Cortex of kidney (tissue), 1 donor: ENCODE measurements at places on chromosomes 7 and 10.

DNA sequence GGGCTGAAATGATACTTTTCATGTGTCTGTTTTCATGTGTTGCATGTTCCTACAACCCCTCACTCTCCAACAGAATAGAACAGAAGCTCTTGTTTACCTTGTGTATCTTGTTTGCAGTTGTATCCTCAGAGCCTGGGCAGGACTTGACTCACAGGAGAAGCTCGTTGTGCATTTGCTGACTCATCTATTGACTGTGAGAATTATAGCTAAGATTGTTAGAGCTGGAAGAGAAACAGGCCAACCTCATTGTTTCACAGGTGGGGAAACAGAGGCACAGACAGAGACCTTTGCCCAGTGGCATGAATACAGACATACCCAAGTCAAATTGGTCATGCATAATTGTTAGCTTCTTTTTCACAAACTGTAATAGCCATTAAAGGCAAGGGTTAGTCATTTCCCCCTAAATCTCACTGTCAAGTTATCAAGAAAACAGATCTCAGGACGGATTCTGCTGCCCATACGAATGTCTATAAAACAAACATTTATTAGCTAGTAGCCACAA is 4.6 kb upstream of the TSPAN15 start:
- DNase-seq = no peak

- DNase-seq = no peak
Measured at GRCh38 chr10:59678884-59679301, 30.8 kb downstream of the SLC16A9 start.

- no peak for DNase-seq
Measured at GRCh38 chr10:77872151-77872946, 54.2 kb downstream of the DLG5 start.

DNA sequence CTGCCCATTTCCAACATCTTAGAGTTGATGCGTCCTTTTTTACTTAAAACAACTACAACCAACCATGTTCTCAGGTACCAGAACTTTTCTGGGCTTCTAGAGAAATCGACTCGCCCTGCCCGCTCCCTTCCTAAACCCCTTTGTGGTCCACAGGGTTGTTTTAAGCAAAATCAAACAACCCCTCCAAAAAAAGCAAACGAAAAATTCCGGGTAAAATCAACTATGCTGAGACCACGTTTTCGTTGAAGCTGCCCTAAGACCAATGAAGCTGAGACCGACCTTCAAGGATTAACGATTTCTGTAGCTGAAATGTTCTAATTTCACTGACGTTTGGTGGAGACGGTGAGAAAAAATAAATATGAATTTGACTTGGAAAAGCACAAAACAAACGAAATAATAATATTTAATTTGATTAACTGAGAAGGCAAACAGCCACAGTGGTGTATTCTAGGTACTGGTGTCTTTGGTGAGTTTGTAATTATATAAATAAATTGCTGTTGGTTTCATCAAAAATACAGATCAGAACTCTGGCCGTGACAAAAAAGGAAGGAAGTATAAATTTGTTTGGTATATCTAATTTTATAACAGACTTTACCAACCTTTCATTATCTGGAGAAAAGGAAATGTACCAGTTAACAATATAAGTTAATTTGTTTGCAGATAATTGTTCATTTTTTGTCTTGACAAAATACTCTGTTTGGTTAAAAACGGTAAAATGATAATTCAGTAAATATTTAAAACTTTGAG is 4.7 kb upstream of the IGF2BP3 start:
- no peak for DNase-seq

GRCh38 chr10:101941871-101942270 is 98.3 kb upstream of the KCNIP2 start:
- DNase-seq = no peak

DNA sequence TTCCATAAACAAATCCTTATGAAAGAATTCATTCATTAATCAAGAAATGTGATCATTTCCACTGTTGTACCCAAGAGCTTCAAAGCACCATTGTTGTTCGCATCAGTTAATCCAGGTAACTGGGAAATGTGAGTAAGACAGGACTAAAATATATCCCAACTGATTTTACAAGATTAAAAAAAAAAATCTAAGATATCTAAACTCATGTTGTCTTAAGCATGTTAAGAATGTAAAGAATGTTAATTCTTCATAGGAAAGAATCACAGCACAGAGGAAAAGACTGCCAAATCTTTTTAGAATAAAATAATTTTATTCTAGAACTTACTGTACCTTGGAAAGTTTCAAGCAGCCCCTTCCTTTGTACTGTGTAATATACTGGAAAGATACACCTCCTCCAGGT is 16.4 kb downstream of the FZD1 start:
- no peak for DNase-seq

DNA sequence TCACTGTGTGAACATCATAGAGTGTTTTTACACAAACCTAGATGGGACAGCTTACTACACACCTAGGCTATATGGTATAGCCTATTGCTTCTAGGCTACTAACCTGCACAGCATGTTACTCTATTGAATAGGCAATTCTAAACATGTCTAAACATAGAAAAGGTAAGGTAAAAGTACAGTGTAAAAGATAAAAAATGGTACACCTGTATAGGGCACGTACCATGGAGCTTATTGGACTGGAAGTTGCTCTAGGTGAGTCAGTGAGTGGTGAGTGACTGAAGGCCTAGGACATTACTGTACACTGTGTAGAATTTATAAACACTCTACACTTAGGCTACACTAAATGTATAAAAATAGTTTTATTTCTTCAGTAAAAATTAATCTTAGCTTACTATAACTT is 182.0 kb upstream of the THSD7A start:
- DNase-seq = no peak

GRCh38 chr10:47364911-47365310 is 16.7 kb downstream of the RBP3 start:
- DNase-seq = no peak

- no peak for DNase-seq
Measured at GRCh38 chr7:155715111-155715805, 70.8 kb downstream of the RBM33 start.

- DNase-seq = no peak
Measured at GRCh38 chr7:47537716-47538675, 43.9 kb downstream of the TNS3 start.

GRCh38 chr7:81297317-81297716 is 378.5 kb upstream of the SEMA3C start:
- DNase-seq = no peak

DNA sequence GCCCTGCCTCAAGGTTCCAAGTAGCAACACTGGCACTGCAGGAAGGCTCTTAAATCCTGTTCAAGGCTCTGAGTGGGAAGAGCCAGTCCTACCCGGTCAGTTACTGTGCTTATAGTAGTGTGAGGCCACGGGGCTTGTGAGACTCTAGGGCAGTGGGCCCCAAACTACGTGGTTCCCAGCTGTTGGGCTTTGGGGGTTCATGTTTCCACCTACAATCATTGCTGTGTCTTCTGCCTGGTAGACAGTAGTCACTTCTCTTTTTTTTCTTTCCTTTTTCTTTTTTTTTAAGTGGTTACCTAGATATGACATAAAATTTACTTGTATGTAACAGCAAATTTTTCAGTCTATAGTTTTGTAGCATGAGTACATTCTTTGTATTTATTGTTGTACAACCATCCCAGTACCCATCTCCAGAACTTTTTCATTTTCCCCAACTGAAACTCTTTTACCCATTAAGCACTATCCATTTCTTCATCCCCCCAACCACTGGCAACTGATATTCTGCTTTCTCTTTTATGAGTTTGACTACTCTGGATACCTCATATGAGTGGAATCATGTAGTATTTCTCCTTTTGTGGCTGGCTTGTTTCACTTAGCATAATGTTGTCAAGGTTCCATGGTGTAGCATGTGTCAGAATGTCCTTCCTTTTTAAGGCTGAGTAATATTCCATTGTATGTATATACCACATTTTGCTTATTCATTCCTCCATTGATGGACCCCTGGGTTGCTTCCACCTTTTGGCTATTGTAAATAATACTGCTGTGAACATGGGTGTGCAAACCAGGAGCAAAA is 7.7 kb downstream of the UBTD1 start:
- DNase-seq = no peak

DNA sequence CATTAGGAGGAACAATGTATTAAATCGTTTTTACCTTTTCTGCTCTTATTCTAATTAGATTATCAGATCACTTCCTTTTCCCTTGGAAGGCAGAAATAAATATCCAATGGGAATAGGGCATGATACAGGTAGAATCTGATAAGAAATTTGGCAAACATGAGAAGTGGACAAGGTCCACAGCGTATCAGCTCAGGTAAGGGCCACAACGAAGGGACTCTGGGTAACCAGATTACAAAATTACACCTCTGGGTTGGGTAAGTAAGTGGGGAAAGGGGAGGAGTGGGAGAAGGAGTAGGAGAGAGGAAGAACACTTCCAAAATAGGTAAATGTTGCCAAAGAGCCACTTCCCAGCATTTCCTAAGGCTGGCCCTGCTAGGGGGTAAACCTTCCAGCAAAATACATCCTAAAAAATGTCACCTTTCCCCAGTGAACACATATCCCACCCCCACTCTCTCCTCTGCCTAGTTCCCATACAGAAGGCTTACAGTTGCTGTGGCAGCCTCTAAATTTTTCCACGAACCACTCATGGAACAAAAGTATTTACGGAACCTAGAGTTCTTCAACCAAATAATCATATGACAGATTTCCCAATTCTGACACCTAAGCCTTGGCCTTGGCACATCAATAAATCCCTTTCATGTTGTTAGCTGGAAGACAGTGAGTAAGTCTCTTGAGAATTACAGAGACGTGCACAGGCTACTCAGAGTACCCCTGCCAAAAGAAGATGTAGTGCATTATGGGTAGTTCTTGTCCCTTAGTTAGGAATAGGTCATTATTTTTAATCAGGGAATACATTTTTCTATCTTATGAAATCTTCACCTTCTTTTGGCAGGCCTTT is 51.5 kb upstream of the DLX6 start:
- DNase-seq = no peak

- DNase-seq = no peak
Measured at GRCh38 chr7:134293002-134293740, 23.6 kb downstream of the SLC35B4 start.

DNA sequence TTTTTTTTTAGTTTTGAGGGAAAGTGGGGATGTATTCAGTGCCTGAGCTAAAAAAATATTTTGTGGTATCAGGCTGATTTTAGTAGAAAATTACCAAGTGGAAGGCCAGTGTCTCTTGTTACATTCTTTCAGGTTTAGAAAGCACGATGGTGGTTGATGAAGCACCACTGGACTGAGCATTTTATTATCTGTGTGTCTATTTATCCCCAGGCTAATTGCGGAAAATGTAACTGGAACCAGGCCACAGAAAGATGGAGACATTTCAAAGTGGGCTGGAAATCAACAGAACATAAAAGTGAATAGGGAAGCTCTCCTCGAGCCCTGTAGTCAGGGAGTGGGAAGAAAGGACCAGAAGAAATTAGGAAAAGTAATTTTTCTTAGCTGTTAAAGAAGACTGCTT is 261.0 kb downstream of the STK31 start:
- no peak for DNase-seq

- DNase-seq = no peak
Measured at GRCh38 chr10:70964245-70964644, 75.9 kb upstream of the PCBD1 start.

DNA sequence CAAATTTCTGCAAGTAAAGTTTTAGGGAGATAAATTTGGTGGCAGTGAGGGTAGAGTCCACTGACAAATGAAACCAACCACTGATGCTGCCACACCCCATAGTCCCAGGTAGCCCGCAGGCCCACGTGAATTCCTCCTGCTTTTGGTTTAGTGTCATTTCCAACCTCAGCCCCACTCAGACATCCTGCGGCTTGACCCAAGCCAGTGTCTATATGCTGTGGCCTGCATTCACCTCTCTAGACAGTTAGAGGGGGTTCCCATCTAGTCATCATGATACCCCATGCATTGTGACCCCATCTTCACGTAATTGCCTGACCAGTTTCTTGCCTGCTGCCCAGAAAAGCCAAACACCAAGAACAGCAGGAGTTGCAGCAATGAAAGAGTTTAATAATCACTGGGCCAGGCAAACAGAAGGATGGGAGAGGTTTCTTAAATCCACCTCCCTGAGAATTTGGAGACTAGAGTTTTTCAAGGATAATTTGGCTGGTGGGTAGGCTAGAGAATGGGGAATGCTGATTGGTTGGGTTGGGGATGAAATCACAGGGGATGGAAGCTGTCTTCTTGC is 332.0 kb upstream of the GALNT17 start:
- DNase-seq = no peak

GRCh38 chr7:957418-958220 is 3.1 kb upstream of the ADAP1 start:
- DNase-seq = no peak

DNA sequence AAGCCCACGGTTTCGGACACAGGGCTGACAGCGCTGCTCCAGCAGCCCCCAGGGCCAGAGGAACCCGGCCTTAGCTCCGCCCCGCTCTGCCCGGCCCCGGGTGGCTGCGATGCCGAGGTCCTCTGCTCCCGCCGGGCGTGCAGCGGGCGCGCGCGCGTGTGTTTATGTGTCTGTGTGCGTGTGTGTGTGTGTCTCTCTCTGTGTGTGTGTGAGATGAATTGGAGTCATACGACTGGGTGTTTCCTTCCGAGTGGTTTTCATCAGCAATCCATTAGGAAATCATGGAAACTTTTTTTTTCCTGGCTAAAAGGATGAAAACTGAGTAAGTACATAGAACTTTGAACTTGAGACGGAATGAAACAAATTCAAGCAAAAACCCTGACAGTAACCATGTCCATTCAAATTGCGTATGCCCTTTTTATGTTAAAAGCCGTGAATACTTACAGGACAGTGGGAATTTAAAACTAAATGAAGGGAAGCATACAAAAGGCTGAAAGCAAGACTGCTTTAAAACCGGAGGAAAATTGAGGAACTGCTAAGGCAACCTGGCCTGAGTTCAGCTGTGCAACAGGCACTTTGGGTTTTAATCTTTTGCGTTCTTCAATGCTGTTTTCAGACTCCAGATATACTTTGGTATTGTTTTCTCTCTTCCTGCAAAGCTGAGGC is at the start of gene CPED1:
Gene CPED1 (plus strand): TSS at position 121 of the 666 bp plus-strand sequence. CDS start 911 bp downstream, outside the sequence.
- DNase-seq = no peak

GRCh38 chr7:64880322-64881297 is 22.5 kb upstream of the ZNF273 start:
- DNase-seq = no peak

DNA sequence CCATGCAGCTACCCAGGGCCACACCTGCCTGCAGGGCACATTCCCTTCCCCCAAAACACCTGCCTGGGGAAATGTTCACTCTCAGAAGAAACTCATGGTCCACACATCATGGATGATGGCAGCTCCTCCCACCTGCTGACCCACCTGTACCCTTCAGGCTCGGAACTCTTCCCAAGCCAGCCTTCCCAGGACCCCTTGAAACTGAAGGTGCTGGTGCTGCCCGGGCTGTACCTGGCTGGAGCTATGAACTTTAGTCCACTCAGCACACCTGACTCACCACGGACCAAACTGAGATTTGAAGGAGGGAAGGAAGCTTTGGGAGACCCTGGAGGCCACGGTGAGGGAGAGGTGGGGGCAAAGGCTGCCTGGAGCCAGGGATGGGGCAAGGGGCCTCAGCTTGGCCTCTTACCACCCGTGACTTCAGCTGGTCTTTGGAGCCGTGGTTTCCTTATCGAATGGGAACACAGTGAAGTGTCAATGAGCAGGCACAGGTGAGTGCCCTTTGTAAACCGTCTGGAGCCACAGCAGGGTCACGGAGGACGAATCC is 30.1 kb upstream of the INPP5A start:
- no peak for DNase-seq
